Colonic mucosa (tissue), 4 donors: ENCODE measurements at places on chromosomes 13 and 19. TPM values are rescaled to one million over a fixed set of nuclear protein-coding genes. Genes with fewer than 3 reads are reported as not detected.

Gene PNMA8B
- 0.27 TPM for total RNA-seq

Gene SOX21
- not detected for total RNA-seq

Gene MRPS31
- 21.7 TPM for total RNA-seq

Gene NLRP11
- total RNA-seq, result not detected

Gene SLC10A2
- total RNA-seq, result 0.74 TPM

Gene KLK7
- not detected for total RNA-seq

Gene C19orf67
- 0.19 TPM for total RNA-seq

Gene C13orf46
- total RNA-seq, result 0.44 TPM

DNA sequence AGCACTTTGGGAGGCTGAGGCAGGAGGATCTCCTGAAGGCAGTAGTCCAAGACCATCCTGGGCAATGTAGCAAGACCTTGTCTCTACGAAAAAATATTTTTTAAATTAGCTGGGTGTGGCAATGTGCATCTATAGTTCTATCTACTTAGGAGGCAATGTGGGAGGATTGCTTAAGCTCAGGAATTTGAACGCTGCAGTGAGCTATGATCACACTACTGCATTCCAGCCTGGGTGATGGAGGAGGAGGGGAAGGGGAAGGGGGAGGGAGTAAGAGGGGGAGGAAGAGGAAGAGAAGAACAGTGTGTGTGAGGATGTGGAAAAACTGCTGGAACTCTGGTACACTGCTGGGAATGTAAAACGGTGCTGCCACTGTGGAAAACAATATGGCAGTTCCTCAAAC is 9.2 kb upstream of the CLIP3 start:
- no peak for DNase-seq

DNA sequence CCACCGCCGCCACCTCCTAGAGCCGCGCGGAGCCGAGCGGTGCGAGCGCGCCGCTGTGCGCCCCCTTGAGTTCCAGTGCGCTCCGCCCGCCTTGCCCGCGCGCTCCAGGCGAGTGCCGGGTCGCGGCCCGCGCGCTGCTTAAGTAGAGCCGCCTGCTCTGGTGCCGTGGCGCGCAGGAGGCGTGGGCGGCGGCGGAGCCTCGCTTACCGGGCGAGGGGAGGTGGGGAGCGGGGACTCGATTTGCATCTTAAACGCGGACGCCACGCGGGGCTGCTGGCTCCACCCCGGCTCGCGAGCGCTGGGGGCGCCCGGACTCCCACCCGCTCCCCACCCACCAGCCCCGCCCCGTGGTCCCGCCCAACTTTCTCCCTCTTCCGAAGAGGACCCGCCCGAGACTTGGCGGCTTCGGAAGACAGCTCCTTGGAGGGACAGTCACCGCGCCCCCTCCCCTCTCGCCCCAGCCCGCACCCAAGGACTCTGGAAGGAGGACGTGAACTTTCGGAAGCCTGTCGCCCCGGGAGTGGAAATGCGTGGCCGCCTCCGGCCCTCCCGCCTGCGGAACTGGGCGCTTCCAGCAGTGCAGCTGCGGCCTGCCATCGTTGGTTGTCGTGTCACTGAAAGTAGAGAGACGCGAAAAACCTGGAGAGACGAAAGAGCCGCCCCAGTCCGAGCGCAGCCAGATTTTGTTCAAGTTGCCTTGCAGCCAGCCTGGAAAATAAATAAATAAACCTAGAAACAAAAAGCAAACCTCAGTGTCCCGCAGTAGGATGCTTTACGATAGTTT is at the start of gene KCTD12:
Gene KCTD12 (minus strand): TSS at position 114 of the 784 bp plus-strand sequence. CDS start 257 bp downstream, outside the sequence.
- DNase-seq, result peak; percentile 85

DNA sequence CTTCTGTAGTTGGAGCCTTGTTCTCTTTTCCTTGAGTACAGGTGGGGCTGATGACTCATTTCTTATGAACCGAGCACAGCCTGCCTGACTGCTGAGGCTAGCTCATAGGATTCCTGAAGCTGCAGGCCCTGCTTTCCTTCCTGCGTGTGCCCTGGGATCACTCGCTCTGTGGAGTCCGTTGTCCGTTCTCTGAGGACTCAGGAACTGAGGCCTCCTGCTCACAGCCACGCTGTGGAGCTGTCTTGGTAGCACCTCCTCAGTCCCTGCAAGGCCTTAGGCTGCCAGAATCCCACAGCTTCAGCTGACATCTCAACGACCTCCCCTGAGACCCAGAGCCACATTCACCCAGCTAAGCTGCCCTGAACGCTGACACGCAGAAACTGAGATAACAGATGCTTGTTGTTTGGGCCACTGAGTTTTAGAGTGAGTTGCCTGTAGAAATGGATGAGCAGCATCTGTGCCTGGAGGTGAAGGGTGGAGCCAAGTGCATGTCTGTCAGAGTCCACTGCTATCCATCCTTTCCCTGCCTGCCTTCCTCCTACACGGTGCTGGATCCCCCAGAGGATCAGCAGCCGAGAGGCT is 72.9 kb downstream of the ARHGEF7 start:
- no peak for DNase-seq

- DNase-seq, result no peak
These were observed 22.0 kb upstream of the GJB6 start for GRCh38 chr13:20254076-20254475.

GRCh38 chr13:105763851-105764250 is 771.6 kb downstream of the EFNB2 start:
- DNase-seq, result no peak

GRCh38 chr13:113854238-113855011 is 9.5 kb downstream of the GAS6 start:
- peak; percentile 51 for DNase-seq

DNA sequence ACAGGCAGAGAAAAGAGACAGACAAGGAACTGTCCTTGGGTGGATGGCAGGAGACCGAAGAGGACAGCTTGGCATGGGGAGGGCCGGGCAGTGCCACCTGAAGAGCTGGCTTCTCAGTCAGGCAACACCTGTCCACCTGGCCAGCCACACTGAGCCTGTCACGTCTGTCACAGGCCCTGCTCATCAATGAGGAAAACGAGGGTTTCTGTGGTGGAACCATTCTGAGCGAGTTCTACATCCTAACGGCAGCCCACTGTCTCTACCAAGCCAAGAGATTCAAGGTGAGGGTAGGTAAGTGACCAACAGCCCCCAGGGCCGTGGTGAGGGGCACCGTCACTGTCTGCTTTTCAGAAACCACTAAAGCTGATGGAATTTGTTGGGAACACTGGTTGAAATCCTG is 11.2 kb upstream of the PROZ start:
- no peak for DNase-seq

DNA sequence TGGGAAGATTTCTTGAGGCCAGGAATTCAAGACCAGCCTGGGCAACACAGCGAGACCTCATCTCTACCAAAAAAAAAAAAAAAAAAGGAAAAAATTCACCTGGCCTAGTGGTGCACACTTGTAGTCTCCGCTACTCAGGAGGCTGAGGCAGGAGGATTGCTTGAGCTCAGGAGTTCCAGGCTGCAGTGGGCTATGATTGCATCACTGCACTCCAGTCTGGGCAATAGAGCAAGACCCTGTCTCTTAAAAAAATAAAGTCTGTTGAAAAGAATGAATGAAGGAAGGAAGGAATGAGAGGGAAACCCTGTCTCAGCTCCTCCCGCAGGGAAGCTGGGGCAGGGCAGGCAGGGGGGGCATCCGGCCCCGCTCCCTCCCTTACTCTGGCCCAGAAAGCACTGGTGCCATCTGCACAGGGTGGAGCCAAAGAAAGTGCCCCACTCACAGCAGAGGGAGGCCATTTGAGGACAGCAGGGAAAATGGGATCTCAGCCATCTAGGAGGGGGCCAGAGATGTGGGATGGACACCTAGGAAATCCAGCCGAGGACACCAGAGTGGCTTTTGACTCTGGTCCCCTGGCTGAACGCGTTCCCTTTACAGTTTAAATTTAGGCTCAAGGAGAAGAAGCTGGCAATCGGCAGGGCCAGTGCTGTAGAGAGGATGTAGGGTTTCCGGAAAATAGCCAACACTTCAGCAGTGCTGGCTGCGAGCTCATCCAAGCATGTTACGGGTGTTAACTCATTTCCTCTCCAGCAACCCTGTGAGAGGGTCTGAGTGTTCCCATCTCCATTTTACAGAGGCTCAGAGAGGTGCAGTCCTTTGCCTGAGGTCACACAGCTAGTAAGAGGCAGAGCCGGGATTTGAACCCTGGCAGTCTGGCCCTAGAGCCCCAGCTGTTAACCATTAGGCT is 3.6 kb upstream of the HPN start:
- DNase-seq, result no peak

GRCh38 chr19:45104658-45105349 is 11.8 kb downstream of the PPP1R37 start:
- DNase-seq, result no peak

DNA sequence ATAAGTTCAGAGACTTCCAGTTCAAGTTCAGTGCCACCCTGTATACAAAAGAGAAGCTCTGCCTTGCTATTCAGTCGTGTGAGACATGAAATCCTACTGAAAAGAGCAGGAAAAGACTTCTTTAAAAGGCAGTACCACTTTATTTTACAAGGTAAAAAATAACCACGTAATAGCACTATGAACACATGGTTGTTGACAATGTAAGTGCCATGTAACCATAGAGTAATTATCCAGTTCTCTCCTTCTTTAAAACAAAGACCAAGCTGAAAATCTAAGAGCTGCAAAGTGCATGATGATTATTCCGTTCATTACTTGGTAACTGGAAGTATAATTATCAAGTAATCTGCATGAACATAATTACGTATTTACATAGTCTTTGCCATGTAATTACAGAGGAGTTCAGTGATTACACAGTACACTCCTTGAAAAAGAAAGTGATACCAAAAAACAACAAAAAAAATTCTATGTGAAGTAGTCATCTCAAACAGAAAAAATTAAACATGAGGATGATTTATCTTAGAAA is 288.7 kb downstream of the EFNB2 start:
- no peak for DNase-seq

DNA sequence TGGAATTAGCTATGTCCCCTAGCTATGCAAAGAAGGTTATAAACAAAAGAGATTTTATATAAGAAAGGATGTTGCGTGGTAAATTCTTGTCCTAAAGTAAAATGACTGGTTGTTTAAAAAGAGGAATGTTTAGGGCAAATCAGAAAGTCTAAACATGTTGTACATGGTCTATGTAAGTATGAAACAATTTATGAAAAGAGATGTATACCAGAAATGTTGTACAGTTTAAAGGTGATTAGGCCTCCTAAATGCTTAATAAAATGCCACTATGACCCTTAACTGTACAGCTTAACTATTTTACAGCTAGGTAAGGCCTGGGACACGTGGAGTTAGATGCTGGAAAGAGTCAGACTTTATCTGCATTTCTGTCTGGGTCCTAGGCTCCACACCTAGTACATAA is 775.9 kb upstream of the KLHL1 start:
- no peak for DNase-seq

DNA sequence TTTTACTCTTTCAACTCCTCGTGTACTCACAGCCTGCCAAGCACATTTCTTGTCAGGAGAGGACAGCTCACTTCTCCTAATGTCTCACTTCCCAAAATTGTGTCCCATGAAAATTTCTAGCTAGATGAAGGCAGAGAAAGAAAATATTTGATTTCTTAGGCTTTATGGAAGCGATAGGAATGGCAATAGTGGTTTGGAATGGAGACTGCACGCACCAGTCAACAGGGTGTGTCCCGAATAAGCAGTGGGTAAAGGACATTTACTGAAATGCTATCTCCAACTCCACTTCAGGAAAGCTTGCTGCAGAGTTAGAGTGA is 321 bp upstream of the ZNF222 start:
- no peak for DNase-seq

DNA sequence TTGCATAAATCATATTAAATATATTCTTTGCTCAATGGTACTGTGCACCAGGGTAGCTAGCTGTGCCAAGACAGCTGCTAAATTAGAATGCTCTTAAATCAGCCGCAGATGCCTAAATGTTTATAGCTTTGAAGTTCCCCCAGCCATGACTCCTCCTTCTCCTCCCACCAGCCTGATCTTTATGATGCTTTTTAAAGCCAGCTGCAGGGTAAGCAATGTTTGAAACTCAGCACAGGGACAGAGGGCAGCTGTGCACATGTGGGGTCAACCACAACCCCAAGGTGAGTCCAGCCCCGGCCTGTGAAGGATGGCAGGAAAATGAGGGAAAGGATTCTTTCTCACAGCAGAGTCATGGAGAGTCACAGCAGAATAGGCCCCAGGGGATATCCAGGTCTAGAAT is 635.7 kb downstream of the UQCRFS1 start:
- DNase-seq, result no peak

- no peak for DNase-seq
These were observed 9.2 kb upstream of the DNAJC15 start for GRCh38 chr13:43014162-43014561.

DNA sequence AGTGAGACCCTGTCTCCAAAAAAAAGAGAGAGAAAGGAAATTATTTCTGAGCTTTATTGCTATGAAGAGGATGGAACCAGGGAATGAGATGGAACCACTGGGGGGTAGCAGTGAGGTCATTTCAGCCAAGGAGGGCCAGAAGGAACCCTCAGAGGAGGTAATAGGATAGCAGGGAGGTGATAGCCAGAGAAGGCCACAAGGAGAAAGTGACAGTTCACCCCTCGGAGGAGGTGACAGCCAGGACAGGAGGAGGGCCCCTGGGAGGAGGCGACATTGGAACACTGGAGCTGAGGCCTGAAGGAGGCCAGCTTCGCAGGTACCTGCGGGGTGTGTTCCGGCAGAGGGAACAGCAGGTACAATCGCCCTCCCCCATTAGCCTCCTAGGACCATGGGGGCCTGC is 675 bp upstream of the PGPEP1 start:
- peak; percentile 33 for DNase-seq

GRCh38 chr13:38346764-38347163 is 2.9 kb upstream of the UFM1 start:
- no peak for DNase-seq

DNA sequence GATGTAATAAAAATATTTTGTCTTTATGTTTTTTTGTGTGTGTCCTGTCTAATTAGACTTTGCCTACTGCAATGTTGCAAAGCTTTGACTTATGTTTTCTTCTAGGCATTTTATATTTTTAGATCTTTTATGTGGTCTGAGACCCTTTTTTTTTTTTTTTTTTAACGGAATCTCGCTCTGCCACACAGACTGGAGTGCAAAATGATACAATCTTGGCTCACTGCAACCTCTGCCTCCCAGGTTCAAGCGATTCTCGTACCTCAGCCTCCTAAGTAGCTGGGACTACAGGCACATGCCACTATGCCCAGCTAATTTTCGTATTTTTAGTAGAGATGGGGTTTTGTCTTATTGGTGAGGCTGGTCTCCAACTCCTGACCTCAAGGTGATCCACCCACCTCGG is 8.5 kb upstream of the ZNF304 start:
- DNase-seq, result no peak

DNA sequence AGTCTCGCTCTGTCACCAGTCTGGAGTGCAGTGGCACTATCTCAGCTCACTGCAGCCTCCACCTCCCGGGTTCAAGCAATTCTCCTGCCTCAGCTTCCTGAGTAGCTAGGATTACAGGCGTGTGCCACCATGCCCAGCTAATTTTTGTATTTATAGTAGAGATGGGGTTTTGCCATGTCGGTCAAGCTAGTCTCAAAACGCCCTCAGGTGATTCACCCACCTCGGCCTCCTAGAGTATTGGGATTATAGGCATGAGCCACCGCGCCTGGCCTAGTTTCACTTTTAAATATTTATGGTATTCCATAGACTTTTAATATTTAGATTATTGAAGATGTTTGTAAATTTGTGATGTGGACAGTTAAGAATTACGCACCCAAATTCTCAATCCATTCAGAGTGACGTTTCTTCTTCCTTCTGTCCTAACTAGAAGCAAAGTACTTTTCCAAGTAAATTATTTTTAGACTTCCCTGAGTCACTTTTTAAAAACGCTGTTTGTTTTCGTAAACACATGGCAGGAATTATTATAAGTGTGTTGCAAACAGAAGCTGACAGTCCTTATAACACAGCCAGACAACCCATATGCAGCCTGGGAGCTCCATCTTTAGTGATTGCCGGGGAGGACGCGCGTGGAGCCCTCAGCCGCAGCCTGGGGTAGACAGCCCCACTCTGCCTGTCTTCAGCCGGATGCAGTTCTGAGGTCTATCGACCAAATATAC is 131.7 kb downstream of the ATP11A start:
- no peak for DNase-seq

GRCh38 chr13:71524613-71525304 is 342.2 kb downstream of the DACH1 start:
- DNase-seq, result no peak
